ENCODE measurements at places on chromosomes 1 and 21. TPM values are rescaled to one million over a fixed set of nuclear protein-coding genes. Genes with fewer than 3 reads are reported as not detected.
A peak's percentile ranks its signal among the peaks of the same experiment; 100 is the strongest.

- no peak for DNase-seq
Measured at GRCh38 chr1:17539477-17540254, at the start of gene ARHGEF10L. ARHGEF10L (plus strand) TSS chr1:17539698; CDS start chr1:17580596, 40,898 bp downstream.

DNA sequence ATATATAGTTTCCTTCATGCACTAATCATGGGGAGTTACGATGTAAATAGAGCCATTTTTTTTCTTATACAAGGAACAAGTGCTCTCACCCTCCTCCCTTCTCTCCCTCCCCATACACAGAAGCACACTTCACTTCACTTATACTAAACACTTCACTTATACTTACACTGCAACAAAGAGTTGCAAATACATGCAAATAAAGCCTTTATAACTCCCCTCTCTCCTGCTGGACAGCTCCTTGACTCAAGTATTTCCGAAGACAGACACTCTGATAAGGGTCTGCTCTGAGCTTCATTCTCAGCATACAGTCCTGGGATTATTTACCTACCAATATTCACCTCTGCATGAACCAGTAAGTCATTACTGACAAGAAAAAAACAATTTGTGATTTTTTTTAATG, 35.6 kb upstream of the ERG start:
- DNase-seq, result no peak

The COL24A1 gene
- total RNA-seq, result 5.6 TPM

The C1orf56 gene
- total RNA-seq, result 1.3 TPM

DNA sequence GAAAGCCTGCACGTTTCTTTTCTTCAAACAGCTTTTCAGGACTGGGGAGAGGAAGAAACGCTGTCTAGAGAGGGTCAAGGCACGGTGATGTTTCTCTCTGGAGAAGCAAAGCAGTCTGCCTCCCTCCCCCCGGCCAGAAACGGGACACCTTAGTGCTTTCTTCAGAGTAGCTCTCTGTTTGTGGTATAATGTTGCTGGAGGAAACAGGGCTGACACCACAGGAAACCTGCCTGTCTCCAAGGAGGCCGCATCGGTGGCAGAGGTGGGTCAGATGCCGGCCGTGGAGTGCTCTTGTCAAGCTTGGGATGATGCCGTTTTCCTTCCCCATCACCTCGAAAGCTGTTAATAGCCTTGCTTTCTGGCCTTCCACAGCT, 139.4 kb downstream of the DHRS3 start:
- DNase-seq, result no peak

GRCh38 chr1:42379794-42380585, 602 bp upstream of the RIMKLA start:
- peak; percentile 18 for DNase-seq

GRCh38 chr1:203673550-203674411, 47.1 kb downstream of the ATP2B4 start:
- DNase-seq, result peak; percentile 93

The TCHH gene
- 0.86 TPM for total RNA-seq

DNA sequence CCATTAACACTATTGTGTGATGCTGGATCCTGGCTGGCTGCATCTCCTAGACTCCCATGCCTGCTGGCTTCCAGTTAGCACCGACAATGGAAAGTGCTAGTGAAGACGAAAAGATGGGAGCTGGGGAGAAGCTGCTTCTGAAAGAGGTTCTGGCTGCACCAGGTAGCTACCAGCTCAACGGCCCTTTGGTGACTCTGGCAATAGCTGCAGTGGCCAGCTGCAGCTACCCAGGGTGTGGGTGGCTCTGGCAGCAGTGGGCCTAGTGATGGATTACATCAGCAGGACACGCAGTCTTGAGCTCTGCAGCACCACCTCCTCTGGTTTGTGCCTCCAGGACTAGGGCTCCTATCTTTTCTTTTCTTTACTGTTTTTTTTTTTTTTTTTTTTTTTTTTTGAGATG, 662.6 kb downstream of the MATN1 start:
- DNase-seq, result no peak

The IRF6 gene
- total RNA-seq, result 21.2 TPM

- peak; percentile 76 for DNase-seq
Measured at GRCh38 chr1:12617901-12618660, at the start of gene DHRS3. DHRS3 (minus strand) TSS chr1:12618210; CDS start chr1:12617348, 862 bp downstream.

GRCh38 chr1:18249631-18250030, 142.0 kb downstream of the IGSF21 start:
- no peak for DNase-seq

- DNase-seq, result peak; percentile 31
Measured at GRCh38 chr1:227729881-227730629, 5.0 kb downstream of the JMJD4 start.

The FAM151A gene
- not detected for total RNA-seq

DNA sequence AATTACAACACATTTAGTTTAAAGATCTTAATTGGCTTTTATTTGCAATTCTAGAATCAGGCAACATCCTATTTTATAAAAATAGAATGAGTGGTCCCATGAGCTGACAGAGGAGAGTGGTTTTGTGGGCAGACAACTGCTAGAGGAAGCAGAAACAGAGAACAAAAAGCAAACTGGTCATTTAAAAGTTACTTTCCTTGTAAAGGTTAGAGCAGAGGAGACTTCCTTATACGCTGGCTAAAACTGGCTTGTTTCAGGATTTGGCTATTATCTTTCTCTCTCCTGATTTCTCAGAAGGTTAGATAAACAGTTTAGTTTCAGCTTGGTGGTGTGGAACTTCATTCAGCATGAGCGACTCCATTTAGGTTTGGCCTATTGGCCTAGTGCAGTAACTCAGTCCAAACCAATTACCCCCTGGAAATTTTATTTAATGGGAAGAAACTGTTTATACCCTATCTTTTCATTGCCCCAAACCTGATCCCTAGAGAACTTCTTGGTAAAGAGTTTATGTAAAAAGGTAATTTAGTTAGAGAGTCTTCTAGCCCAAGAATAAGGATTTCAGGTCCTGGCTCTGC, 32.2 kb upstream of the IL20 start:
- DNase-seq, result no peak

DNA sequence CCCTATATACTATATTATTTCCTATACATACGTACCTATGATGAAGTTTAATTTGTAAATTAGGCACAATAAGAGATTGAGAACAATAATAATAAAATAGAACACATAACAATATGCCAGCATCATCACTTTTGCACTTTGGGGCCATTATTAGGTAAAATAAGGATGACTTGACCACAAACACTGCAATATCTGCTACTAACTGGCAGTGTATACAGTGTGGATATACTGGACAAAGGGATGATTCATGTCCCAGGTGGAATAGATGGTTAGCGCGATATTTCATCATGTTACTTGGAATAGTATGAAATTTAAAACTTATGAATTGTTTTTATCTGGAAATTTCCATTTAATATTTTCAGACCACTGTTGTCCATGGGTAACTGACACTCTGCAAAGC, 35.4 kb upstream of the TXLNA start:
- no peak for DNase-seq

DNA sequence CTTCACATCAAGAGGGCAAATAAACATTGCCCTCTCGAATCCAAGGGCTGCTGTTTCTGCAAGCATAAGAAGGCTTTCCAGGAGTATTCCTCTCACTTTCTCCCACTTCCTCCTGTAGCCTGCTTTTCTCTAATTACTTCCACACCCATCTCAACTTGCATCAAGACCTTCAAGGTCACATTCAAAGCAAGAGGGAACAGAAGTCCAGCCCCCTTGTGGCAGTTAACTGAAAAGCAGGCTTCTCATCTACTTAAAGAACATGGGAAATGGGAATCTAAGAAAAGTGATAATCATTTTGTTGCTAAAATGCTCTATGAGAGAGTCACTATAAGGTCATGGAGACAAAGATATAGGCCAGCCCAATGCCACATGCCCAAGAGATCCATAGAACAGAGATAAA, 874.4 kb downstream of the KCNT2 start:
- DNase-seq, result no peak

The TMEM51 gene
- total RNA-seq, result 6.9 TPM

The VAV3 gene
- 1.9 TPM for total RNA-seq

- no peak for DNase-seq
Measured at GRCh38 chr1:22536506-22536905, 26.8 kb upstream of the EPHA8 start.

The HNRNPR gene
- total RNA-seq, result 113 TPM

- no peak for DNase-seq
Measured at GRCh38 chr21:34004974-34005373, 68.4 kb upstream of the MRPS6 start.

DNA sequence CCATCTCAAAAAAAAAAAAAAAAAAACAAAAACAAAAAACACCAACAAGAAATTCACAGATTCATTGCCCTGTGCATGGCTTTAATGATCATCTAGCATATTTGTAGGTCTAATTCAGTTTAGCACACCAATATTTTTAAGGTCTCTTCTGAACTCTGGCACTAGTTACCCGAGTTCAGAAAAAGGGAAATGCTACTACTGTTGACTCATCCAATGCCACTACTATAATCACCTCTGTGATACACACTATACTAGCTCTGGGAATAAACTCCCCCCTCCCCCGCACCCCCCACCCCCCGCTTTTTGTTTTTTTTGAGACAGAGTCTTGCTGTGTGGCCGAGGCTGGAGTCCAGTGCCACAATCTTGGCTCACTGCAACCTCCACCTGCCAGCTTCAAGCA, 55.6 kb downstream of the FBXO42 start:
- no peak for DNase-seq

The PTPN22 gene
- total RNA-seq, result 1.3 TPM

The C1orf167 gene
- total RNA-seq, result not detected

The TFF1 gene
- not detected for total RNA-seq

DNA sequence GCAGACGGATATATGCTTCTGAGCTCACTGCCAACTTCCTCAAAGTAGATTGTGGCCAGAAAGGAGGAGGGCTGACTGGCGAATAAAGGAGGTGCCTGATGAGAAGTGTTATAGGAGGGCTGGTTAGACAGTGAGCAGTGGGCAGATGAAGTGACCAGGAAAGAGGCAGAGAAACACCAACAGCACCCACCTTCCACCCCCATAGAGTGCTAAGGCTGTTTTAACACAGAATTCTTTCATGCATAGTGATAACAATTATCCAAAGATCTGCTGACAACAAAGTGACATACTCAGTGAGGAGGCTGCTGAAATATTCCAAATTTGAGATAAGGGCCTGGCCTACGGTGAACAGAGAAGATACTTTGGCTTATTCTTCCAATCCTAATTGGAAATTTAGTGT, 21.2 kb upstream of the MTR start:
- DNase-seq, result no peak

DNA sequence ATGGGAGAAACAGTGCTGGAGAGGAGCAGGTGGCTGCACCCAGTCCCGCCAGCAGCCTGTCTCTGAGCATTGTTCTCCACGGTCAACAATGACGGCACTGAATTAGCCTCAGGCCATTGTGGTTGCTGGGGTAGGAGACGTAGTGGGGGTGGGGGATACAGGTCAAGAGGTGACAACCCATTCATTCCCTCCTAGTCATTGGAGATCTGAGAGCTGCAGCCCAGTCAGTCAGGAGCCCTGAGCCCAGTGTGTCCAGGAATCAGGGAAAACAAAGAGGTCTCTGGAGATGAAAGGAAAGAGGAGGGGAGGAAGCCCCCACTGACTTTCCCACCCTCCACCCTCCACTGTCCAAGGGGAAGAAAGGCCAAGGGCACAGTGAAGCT, 15.3 kb downstream of the SMIM12 start:
- DNase-seq, result no peak

- peak; percentile 64 for DNase-seq
Measured at GRCh38 chr1:16215882-16216753, 3.7 kb upstream of the ARHGEF19 start.

DNA sequence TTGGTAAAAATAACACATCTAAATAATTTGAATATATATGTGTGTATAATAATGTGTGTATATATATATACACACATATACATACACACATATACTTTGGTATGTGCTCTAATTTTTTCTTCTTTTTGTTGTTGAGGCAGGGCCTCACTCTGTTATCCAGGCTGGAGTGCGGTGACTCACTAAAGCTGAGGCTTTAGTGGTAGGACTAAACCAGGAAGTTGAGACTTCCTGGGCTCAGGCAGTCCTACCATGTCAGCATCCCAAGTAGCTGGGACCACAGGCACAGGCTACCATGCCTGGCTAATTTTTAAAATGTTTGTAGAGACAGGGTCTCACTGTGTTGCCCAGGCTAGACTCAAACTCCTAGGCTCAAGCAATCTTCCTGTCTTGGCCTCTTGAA, 46.7 kb upstream of the CXADR start:
- DNase-seq, result peak; percentile 77

- no peak for DNase-seq
Measured at GRCh38 chr1:245984390-245985155, 522.5 kb downstream of the SMYD3 start.

DNA sequence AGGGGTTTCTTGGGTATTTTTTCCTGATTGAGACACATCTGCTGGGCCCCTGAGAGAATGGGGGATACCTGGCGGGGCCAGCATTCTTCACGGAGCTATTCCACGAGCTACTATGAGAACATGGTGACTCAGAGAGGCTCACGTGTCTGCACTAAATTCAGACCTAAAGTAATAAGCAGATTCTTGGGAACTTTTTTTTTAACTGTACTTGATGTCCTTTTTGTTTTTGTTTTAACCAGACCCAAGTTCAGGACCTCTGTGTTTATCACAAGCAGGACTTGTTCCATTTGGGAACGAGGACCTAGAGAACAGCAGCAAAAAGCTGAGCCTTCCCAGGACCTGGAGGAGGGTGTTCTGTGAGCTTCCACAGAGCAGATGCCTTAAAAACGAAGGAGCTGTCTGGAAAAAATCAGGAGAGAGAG, 44.0 kb downstream of the EVA1C start:
- peak; percentile 76 for DNase-seq

The AKNAD1 gene
- not detected for total RNA-seq

All from astrocyte (in vitro differentiated cells and primary cell).